ELR (cell line): ENCODE measurements at places on chromosomes 4 and X.

GRCh38 chr4:166924424-166924823 is 309.9 kb downstream of the SPOCK3 start:
- peak; percentile 54 for DNase-seq

GRCh38 chr4:75662626-75663025 is 10.6 kb downstream of the G3BP2 start:
- no peak for DNase-seq

- DNase-seq, result no peak
Measured at GRCh38 chr4:125365731-125366130, 51.0 kb downstream of the FAT4 start.

- DNase-seq, result no peak
Measured at GRCh38 chr4:12447451-12447850, 1018.8 kb upstream of the HS3ST1 start.

DNA sequence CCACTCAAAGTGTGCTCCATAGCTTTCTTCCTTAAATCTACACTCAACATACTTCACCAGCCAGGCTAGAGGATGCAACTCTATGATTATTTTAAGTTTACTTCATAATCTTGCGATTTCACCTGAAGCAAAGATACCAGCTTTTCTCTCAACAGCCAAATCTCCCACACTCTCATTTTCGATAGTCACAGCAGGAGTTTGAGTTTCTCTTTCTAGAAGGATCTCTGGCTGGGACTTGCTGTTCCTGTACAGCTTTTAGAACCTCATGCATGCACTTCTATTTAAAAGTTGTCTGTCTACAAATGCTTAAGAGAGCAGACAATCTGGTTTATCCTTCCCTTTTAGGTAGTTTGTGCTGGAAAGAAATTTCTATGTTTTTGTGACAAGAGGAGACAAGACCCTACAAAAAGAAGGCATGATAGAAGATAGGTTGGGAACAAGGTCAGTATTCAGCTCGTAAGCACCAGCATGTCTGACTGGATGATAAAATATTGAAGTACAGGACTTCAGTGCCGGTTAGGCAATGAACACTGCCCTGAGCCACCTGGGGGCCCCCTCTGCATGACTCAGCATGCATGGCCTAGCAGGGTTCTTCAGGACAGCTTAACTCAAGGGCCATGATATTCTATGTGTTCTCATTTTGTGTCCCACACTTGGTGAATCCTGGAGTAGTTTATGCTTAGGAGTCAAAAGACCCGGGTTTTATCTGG is 65.6 kb downstream of the ATXN3L start:
- peak; percentile 44 for DNase-seq

DNA sequence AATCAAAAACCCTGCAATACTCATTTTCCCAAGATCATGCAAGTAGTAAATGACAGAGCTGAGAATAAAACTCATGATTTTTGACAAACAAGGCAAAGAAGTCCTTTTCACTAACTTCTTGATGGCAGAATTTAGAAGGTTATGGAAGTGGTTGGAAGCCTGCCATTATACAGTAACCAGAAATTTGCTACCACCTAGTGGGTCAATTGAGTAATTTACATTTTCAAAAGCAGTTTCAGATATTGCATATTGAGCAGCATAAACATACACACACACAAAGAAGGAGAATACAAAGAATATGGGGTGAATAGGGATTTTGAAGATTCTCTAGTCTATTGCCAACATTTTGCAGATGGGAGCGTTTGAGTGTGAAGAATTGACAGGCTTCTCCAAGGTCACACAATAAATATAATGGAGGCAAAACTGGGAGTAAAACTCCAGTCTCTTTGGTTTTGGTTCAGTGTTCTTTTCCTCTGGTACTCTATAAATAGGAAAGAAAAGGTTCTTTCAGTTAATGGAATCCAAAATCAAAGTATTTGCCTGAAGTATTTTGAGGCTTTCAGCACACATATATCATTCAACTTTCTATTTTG is 70.2 kb downstream of the GC start:
- DNase-seq, result peak; percentile 72

DNA sequence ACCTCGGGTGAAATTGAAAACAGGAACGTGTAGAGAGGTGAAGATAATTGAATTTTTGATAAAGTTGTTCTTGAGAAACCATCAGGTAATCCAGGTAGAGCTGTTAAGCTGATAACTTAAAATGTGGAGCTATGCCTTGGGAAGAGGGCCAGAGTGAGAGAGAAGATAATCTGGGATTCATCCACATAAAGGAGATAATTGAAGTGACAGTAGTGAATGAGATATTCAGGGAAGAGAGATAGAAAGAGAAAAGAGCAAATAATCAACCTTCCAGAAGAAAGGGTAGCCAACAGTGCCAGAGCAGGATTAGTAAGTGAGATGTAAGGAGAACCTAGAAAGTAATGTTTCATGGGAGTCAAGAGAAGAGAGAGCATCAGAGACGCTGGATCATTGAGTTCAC is 297.6 kb downstream of the PACRGL start:
- no peak for DNase-seq

DNA sequence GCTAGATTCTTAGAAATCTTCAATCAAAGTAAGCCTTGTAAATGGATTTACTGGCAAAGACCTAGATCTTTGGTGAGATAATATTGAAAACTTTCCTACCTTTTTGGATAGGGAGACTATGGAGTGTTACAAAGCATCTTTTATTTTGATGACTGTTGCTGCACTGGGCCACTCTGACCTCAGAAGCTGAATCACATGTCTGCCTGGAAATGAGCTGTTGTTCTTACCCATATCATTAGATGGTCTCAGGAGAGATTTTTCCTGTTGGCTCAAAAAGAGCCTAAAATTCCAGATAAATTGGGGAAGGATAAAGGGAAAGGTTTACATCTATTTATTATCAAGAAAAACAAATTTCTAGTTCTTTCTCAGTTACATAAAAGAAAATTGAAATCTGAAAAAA is 127.5 kb upstream of the BMP3 start:
- no peak for DNase-seq

DNA sequence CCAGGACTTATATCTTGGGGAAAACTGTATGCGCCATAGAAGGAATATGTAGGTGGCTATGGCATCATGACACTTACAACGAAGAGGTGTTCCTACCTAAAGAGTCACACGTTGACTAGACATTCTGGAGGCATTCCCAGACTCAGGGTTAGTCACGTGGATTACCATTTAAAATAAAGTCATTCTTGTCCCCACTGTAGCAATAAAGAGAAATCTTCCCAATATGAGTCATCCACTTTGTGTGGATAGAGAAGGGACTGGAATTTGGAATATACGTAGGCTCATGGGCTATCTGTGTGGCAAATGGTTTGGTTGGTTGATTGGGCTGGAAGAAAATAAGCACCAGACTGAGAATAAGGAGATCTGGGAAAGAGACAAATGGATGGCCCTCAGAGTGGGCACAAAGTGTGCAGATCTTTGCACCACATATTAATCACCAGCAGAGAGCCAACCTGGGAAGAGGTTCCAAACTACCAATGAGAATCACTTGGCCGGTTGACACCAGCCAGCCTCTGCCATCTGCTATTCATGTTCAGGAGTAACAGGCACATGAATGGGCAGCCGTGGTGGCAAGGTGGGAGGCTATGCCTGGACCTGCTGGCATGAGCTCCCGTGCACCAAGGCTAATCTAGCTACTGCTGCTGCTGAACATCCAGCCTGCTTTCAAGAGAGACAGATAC is 41.0 kb downstream of the MTNR1A start:
- no peak for DNase-seq

DNA sequence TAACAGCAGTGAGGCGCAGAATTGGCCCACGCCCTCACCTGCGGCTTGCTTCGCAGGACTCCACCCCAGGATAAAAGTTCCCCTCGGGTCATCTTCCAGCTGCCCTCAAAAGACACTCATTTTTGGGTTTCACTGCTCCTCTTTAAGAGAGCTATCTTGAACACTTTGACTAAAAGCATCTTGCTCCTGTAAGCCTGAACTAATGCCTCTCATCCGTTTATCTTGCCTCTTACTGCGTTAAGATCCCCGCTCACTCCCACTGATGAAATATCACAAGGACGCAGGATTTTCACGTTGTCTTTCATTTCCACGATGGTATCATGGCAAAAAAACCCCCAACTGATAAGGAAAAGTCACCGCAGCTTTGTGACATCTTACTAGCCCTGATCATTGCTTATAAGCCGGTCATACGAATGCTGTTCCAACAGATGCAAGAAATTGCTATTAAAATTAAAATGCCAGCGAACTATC is 591 bp upstream of the ACSL4 start:
- DNase-seq, result no peak

DNA sequence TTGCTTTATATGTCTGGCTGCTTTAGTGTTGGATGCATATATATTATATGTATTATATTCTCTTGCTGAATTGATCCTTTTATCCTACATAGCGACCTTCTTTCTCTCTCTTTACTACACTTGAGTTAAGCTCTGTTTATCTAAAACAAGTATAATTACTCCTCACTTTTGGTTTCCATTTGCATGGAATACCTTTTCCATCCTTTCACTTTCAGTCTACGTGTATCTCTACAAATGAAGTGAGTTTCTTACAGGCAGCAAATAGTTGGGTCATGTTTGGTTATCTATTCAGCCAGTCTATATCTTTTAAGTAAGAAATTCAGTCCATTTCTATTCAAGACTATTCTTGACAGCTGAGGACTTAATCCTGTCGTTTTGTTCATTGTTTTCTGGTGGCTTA is 167.5 kb upstream of the USP38 start:
- DNase-seq, result no peak

GRCh38 chr4:14018191-14018853 is 390.8 kb upstream of the BOD1L1 start:
- DNase-seq, result no peak

DNA sequence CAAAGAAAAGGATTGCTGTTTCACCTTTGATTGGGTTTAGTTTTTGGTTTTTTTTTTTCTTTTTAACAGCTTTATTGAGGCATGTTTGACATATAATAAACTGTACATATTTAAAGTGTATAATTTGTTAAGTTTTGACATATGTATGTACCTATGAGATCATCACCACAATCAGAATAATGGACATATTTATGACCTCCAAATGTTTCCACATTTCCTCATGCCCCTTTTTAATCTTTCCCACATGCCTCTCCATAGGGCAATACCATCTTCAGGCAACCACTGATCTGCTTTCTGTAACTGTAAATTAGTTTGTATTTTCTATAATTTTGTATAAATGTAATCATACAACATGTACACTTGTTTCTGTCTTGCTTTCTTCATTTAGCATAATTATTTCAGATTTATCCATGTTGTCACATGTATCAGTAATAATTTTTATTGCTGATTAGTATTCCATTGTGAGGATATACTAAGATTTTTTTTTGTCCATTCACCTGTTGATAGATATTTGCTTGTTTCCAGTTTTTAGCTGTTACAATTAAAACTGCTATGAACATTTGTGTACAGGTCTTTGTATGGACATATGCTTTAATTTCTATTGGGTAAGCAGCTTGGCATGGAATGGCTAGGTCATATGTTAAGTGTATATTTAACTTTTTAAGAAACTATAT is 33.5 kb downstream of the PTPN13 start:
- no peak for DNase-seq

DNA sequence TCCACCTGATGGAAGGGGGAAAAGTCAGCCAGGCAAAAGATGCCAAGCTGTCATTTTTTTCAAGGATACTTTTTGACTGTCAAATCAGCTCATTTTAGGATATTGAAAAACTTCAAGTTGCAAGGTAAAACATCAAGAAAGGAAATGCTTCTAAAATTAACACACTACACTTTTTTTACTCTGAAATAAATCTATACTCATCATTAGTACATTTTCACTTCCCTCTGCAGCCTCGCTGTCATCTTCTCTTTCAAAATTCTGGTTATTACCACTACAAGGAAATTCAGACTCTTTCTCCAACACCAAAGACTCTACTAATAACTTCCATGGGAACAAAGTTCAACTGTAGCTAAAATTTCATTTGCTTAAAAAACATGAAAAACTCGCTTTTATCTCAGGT is 41.6 kb downstream of the APBB2 start:
- DNase-seq, result no peak

DNA sequence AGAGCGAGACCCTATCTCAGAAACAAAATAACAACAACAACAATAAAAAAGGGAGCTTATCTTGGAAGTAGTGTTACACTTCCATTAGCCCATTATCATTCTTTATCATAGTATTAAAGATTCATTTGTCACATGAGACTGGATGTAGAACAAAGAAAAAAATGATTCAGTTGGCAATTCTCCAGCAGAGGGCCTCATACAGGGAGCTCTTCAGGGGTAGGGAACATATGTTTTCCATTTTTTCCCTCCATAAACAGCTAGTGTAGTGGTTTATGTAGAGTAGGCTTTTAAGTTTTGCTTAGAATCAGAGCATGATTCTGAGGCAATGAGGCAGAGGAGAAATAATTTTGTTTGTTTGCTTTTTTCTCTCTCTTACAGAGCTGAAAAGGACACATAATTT is 5.8 kb downstream of the CPE start:
- no peak for DNase-seq

GRCh38 chr4:107863416-107863815 is 38.7 kb downstream of the SGMS2 start:
- DNase-seq, result peak; percentile 54

- no peak for DNase-seq
Measured at GRCh38 chr4:186823989-186824388, 100.3 kb upstream of the FAT1 start.

- no peak for DNase-seq
Measured at GRCh38 chrX:96835660-96836289, 47.9 kb upstream of the RPA4 start.
